Activated T-cell treated with anti-CD3 and anti-CD28 coated beads, Interleukin-2, amount 50 U/mL, for 24 hours (primary cell): ENCODE measurements at places on chromosomes 4 and X.

GRCh38 chr4:56048702-56049431 lies 100.1 kb downstream of the CEP135 start:
- peak; percentile 68 for DNase-seq

DNA sequence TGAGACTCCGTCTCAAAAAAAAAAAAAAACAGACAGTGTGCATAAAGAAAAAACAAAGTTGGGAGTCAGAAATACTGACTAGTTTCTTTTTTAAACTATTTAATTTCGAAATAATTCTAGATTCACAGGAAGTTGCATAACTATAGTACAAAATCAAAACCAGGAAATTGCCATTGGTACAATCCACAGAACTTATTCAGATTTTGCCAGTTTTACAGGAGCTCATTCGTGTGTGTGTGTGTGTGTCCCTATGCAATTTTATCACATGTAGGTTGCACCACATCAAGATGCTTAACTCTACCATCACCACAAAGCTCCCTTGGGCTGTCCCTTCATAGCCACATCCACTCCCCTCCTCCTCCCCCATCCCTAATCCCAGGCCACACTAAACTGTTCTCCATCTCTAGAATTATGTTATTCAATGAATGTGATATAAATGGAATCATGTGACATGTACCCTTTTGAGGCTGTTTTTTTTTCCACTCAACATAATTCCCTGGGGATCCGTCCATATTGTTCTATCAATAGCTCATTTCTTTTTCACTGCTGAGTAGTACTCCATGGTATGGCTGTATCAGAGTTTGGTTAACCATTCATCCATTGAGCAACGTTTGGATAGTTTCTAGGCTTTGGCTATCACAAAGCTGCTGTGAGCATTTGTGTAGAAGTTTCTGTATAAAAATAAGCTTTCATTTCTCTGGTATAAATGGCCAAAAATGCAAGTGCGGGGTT lies 16.3 kb upstream of the DDX3X start:
- no peak for DNase-seq

DNA sequence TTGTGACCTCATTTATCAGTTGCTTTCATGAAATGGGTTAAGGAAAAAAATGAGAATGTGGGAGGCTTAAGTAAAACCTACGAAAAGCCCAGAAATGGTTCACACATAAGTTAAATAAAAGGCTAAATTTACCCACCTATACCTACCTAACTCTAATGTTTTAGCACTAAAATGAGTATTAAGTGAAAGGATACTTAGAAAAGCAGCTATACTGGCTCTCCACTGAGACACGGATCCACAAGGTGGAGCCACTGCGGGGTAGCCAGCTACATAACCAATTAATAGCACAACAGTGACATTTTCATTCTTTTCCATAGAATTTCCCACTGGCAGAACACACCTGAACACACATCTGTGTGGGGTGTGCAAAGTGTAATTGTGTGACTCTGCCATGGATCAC lies 101.9 kb downstream of the MAML3 start:
- no peak for DNase-seq

GRCh38 chr4:84319124-84319523 lies 180.0 kb downstream of the NKX6-1 start:
- DNase-seq: no peak

DNA sequence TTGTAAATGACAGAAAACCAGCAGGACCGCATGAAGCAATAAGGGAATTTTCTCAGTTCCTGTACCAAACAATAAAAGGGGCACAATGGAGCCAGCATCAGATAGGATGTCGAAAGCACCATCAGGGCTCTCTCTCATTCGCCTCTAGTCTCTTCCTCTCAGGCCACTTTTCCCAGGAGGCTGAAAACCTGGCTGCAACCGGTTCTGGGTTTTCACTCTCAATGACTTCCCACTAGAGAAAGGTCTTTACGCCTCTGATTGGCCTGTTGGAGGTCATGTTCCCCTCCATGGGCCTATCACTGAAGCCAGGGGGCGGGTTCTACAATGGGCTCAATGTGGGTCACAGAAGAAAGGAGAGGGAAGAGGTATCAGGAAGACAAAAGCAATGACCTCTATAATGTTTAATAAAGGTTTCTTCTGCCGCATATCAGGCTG lies 29.3 kb downstream of the ZNF827 start:
- no peak for DNase-seq

DNA sequence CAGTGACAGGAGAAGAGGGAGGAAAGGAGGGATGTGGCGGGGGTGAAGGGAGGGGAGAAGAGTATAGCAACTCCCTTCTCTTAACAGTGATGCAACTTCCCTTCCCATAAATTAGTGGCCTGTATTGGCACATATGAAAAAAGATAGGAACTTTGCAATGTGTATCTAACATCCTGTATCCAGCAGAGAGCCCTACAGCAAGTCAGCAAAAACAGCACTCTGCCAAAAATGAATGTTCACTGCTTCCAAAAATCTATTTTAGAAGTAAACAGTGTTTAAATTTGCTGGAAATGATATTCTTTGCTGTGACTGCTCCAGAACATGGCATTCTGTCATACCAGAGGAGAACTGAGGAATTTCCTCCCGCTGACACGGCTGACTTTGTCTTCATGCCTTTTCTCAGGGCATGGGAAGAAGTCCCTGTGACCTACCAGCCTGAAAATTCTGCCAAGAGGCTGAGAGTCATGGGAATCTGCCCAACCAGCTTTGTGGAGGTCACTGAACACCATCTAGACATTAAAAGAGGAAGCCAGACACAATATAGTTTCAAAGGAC lies 343.4 kb upstream of the RASGEF1B start:
- DNase-seq: no peak

GRCh38 chr4:155761047-155761446 lies 2.2 kb downstream of the GUCY1B1 start:
- no peak for DNase-seq

GRCh38 chr4:109662771-109663170 lies 40.5 kb downstream of the CASP6 start:
- DNase-seq: no peak

GRCh38 chr4:55907469-55907868 lies 41.3 kb upstream of the CEP135 start:
- DNase-seq: no peak

DNA sequence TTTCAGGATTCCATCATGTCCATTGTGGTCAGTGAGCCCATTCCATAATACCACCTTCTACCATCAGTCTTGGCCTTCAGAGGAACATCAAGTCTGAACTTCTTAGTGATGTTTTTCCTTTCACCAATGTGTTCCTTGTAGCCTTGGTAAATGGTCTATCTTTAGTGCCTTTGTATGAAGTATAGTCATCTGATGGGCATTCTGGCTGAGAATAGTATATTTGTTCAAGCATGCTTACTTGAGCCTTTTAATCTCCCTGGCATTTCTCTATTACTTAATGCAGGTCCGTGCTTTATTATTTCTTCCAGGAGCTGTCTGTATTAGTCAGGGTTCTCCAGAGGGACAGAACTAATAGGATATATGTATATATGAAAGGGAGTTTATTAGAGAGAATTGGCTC lies 99.7 kb downstream of the TLL1 start:
- DNase-seq: no peak

DNA sequence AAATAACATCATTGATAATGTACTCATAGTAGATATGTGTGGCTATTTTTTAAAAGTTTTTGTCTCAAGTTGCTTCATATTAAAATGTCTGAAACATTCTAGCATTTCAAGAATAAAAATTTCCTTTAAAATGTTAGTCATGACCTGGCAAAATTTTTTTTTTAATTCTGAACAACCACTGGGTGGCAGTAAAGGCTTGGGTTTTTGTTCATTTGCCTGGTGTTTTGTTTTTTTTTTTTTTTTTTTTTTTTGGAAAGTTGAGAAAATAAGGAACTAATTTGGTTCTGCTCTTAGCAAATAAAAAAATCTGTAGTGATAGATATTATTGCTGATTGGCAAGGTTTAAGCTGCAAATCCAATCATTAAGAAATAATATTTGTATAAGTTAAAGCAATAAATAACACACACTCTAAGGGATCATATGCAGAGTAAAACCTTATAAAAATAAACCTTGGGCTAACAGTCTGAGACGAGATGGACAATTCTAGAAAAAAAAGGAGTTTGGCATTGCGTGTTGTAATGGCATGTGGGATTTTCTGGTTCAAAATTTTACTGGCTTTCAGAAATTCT lies 81.4 kb downstream of the CEP44 start:
- no peak for DNase-seq

DNA sequence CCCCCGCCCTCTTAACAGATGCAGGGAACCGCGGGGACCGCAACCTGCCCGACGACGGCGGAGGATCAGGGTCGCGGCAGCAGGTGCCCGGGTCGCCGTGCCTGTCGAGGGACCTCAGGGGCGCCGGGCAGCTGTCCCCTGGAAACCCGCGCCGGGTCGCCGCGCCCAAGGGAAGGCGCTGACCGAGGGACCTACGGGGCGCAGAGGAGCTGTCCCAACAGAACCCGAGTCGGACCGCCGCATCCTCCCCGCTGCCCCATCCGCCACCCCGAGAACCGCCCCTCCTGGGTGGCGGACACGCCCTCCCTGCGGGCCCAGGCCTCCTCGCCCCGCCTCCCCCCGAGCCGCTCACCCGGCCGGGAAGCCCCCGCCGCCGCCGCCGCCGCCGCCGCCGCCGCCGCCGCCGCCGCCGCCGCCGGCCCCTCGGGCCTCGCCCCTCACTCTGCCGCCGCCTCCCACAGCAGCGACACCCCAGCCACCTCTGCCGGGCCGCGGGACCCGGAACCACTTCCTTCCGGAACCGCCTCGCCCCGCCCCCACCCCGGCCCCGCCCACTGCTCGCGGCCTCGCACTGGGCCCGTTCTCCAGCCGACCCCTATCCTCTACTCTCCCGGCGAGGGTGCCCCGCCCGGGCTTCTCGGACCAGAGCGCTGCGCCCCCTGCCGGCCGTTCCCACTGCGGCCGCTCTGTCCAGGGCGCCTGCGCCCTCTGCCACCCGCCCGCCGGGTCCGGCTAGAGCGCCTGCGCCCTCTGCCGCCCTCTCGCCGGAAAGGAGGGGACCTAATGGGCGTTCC lies at the start of gene BCLAF3:
Gene BCLAF3 (minus strand): TSS at position 506 of the 794 bp plus-strand sequence. CDS start 20,797 bp downstream, outside the sequence.
- peak; percentile 92 for DNase-seq

DNA sequence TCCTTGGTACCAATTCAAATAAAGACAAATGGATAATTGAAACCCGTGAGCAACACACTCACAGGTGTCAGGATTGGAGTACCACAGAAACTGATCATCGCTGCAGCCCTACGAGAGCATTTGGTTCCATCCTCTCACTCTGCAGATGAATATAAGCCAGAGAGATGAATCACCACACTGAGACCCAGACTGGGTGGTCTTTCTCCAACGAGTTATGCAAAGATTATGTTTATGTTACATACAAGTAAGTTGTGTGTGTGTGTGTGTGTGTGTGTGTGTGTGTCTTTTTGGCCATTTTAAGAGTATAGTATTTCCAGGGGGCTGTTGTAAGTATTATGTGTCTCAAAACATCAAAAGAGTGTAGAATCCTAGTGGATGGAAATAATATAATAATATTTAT lies 329.5 kb upstream of the ZFP42 start:
- no peak for DNase-seq
